ENCODE measurements at places on chromosomes 4 and X. TPM values are rescaled to one million over a fixed set of nuclear protein-coding genes. Genes with fewer than 3 reads are reported as not detected.

The PAGE2B gene
- 0.14 TPM for total RNA-seq

The CCKAR gene
- total RNA-seq, result 0.09 TPM

The CLDN22 gene
- total RNA-seq, result not detected

The KDR gene
- total RNA-seq, result 10.2 TPM

The INTU gene
- total RNA-seq, result 2.4 TPM

The NMU gene
- total RNA-seq, result 2.5 TPM

The KLF3 gene
- total RNA-seq, result 11.0 TPM

The FAM9B gene
- total RNA-seq, result 0.05 TPM

The IL2 gene
- total RNA-seq, result 4.2 TPM

The SULT1B1 gene
- total RNA-seq, result 0.90 TPM

The ANXA5 gene
- 88.2 TPM for total RNA-seq

The NAP1L2 gene
- 1.6 TPM for total RNA-seq

GRCh38 chrX:47178337-47178736, 15.3 kb upstream of the UBA1 start:
- DNase-seq, result no peak

DNA sequence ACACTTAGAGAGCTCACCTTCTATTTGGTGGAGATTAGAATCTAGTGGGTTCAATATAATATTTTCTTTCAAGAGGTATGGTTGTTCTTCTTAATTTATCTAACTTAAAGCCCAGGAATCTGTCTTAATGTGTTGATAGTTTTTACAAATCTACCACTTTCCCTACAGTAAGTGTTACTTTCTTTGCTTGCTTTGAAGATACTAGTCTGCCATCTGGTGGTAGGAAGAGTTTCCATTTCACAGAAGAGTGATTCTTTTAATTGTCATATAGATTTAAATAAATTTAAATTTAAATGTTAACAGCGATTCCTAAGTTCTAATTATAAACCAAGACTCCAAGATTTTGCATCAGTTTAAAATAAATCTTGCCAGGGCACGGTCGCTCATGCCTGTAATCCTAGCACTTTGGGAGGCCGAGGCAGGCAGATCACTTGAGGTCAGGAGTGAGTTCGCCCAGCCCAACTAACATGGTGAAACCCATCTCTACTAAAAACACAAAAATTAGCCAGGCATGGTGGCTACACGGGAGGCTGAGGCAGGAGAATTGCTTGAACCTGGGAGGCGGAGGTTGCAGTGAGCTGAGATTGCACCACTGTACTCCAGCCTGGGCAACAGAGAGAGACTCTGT, 43.5 kb downstream of the NUDT9 start:
- peak; percentile 48 for DNase-seq

- no peak for DNase-seq
Observed at GRCh38 chrX:110178179-110178865, 139.6 kb downstream of the AMMECR1 start.

GRCh38 chr4:140612357-140612756, 43.6 kb upstream of the UCP1 start:
- DNase-seq, result no peak

- no peak for DNase-seq
Observed at GRCh38 chr4:137471461-137471860, 60.8 kb downstream of the PCDH18 start.

- DNase-seq, result no peak
Observed at GRCh38 chrX:138986235-138986634, 274.7 kb upstream of the FGF13 start.

- no peak for DNase-seq
Observed at GRCh38 chr4:98802770-98803198, 126.1 kb downstream of the EIF4E start.

DNA sequence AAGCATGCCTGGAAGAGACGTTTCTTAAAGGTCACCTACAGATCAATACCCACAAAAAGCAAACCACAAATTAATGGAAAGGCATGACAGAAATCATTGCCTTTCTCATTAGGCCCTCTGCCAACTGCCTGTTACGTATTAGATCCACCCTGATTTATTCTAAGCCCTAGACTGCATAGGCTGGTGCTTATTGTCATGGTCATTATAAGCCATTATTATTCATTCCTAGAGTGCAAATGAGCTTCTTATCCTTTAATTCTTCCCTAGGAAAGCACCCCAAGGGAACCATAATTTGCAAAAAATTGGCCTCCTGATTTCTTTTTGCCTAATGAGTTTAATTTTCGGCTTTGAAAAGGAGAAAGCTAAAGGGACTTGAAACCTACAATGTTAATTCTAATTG, 184.2 kb upstream of the GPRIN3 start:
- DNase-seq, result no peak

DNA sequence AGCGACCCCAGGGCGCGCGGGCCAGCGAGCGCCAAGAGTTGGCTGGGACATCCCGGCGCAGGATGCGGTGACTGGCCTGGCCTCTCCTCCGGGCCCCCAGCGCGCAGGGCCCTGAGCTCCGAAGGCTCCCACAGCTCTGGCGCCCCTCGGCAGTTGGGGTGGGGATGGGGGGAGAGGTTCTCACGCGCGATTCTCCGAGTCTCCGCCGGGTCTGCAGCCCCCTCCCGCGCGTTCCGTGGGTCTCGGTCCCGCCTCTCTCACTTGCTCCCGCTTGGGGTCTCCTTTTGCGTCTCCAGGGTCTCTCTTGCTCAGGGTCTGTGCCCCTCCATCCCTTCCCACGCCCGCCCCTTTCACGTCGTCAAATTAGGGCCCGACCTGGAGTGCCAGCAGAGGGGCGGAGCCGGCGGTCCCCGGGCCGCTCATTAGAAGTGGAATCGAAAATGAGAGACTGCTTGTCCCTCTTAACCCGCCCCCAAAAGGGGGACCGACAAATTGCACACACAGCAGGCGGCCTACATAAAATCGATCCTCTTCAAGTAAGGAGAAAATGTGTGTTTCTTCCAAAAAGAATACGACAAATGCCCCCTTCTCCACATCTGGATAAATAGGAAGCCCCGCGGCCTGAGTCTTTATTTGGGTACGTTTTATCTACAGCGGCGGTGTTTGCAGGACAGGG, 877 bp upstream of the NKX1-1 start:
- no peak for DNase-seq

DNA sequence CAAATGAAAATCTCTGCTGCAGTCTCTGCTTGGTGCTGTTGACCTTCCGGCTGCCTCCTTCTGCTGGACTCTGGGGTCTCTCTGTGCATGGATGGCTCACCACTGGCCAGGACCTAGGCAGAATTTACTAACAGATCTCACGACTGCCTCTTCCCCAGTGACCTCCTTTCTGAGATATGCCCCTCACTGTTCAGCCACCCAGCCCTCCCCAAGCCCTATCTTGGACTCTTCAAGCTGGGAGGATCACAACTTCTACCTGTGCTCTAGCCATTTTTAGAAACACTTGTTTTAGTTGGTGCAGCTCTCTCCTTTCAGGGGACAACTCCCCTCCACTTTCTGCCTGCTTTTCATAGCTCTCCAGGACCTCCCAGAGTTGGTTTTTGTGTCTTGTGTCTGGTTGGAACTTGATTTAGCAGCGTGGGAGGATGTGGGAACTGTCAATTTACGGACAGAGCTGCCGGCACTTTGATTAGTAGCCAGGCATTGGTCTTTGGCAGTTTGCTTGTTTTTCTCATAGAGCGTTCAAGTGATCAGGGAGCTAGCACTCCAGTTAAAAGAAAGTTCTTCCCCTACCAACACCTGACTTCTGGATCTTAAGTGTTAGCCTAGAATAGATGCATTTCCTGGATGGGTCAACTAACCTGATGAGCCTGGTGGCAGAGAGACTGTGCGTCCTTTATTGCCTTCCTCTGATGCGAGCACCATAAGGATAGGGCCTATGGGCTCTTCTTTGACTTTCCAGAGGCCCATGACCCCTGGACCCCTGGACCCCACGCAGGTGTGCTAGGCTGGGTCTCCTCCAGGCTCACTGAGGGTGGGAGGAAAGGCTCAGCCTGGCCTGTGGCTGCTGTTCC, 6.5 kb downstream of the RGS12 start:
- DNase-seq, result no peak

DNA sequence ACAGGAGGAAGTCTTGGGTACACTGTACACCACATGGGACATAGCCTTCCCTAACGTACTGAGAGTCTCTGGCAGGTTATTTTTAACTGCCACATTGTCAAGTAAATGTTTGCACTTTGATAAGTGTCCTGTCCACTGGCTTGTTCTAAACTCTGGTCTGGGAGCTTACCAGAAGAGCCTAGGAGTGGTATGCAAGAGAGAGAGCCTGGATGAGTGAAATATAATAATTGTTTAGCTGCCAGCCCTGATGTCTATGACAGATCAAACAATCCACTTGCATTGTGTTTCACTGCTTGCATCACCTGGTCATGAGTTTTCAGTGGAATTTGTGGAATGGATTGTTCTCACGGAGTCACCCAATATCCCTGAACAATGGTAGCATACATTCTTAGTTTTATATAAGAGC, 91.6 kb downstream of the SHROOM3 start:
- DNase-seq, result no peak

DNA sequence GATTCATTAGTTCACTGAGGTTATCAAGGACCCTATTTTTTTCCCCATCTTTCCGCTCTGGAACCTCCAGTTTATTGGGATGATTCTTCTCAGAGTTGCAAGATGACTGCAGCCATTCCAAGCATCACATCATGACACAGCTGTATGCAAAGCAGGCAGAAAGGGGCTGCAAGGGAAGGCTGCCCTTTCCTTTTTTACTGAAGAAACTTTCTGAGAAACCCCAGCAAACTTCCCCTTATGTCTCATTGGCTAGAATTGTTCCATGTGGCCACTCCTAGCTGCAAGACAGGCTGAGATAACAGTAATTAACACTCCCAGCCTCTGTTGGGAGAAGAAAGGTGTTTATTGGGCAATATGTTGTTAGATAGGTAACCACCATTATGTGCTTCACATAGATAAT, 102.6 kb downstream of the SATL1 start:
- DNase-seq, result no peak

GRCh38 chr4:85784947-85785346, 310.0 kb downstream of the ARHGAP24 start:
- no peak for DNase-seq

DNA sequence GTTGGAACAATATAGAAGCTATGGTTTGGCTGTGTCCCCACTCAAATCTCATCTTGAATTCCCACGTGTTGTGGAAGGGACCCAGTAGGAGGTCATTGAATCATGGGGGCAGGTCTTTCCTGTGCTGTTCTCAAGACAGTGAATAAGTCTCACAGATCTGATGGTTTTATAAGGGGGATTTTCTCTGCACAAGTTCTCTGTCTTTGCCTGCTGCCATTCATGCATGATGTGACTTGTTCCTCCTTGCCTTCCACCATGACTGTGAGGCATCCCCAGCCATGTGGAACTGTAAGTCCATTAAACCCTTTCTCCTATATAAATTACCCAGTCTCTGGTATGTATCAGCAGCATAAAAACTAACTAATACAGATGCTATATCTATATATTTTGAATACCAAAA, 135.2 kb upstream of the EDNRA start:
- no peak for DNase-seq

- no peak for DNase-seq
Observed at GRCh38 chrX:108298165-108298602, 140.0 kb downstream of the COL4A6 start.

DNA sequence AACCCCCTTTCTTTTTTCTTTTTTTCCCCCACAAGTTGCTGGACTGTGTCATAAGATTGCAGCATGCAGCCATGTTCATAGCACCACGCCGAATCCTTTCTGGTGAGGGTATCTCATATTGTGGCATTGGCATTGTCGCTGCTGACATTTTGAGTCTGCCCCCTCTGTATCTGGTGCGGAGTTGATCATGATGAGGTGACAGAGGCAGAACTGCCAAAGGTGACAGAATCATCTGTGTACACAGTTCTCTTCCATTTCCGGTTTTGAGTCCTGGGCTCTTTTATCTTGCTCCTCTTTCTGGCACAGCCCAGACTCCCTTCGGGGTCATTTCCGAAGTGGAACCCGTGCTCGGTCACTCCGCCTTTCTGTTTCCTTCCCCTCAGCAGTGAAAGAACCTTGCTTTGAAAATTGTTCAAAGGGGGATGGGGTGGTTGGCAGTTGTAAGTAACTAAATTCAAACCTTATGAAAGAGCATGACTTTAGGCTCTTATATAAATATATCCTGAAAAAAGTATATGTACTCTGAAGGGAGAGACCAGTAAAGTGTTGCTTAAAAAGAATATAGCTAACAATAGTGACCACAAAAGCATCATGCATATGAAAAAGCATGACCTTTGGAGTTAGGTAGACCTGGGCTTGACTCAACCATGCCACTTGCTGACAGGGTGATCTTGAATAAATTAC, 55.0 kb upstream of the BMP2K start:
- peak; percentile 46 for DNase-seq

- DNase-seq, result no peak
Observed at GRCh38 chrX:80334583-80334982, 85.7 kb upstream of the TENT5D start.

GRCh38 chrX:137353404-137353803, 212.5 kb upstream of the ZIC3 start:
- no peak for DNase-seq

DNA sequence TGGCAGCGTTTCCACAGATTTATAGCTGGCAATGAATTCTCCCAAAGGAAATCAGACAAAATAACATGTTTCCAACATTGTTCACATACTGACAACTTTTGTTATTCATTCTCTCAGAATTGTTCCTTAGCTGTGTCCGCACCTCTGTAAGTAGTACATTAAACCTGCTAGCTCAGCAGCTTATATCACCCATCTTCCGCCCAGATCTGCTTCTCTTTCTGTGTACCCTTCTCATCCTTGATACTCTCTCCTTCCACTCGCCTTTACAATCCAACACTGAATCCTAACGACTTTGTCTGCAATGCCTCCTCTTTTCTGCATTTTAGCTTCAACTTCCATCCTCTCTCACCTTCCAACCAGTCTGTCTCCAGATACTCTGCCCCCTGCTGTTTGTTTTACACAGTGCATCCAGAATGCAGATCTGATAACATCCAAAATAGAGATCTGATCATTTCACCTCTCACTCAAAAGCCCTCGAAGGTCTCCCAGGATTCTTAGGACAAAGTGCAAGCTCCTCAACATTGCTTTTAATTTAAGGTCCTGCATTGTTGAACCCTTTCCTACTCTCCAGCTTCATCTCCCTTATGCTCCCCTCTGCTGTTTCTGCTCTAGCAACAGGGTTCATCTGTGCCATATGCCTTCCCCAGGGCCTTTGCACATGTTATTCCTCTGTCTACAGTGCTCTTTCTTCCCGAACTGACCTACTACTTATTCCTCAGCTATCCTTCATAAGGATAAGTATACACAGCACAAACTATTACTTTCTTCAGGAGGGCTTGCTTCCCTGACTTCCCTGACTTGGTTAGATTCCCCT, 67.3 kb upstream of the VBP1 start:
- DNase-seq, result peak; percentile 2

Measured in thymus (tissue), 14 donors.